ENCODE measurements at places on chromosomes 7 and 10.

GRCh38 chr7:132028144-132028920, 471.9 kb upstream of the PODXL start:
- DNase-seq = no peak

GRCh38 chr7:101511965-101512364, 117.1 kb downstream of the MYL10 start:
- no peak for DNase-seq

- no peak for DNase-seq
These were observed 12.6 kb upstream of the WAC start for GRCh38 chr10:28520346-28520745.

GRCh38 chr10:34520084-34520483, 295.0 kb downstream of the PARD3 start:
- DNase-seq = no peak

- DNase-seq = no peak
These were observed 4.5 kb downstream of the ZNF467 start for GRCh38 chr7:149768931-149769330.

DNA sequence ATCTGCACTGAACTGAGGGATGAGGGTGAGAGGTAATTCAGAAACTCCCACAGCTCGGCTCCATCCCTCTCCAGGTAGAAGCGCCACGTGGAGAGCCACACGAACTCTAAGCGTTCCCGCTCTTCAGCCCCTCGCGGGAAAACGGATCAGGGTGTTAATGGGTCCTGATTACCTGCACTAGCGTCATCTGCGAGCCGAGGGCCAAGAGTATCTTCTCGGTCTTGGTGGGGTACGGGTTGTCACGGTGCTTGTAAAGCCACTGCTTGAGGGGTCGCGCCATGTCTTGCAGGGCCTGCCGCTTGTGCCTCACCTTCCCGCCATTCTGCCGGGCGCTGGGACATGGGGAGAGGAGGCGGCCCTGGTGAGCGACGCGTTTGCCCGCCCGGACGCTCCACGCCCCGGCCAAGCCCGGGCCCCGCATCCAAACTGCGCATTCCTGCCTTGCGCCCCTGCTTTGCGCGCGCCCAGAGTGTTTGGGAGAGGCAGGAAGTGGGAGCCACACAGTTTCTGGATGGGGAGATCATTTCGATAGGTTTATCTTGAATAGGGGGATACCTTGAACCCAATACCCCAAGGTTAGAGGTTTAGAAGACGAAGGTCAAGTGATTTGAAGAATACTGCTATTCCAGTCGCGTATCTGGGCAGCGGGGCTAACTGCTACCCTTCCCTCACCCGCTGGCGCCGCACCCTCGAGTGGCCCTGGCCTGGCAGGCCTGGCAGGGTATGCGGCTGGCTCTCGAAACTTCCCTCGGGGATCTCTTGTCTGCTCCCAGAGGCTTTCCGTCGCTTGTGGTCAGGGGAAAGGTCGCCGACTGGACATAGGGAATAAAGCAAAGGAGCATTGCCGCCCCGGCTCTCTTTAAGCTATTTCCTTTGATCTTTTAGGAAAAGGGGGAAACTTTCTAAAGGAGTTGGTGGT, 4.2 kb downstream of the MKX start:
- no peak for DNase-seq

GRCh38 chr10:76388321-76389023, 957.0 kb downstream of the LRMDA start:
- DNase-seq = no peak

DNA sequence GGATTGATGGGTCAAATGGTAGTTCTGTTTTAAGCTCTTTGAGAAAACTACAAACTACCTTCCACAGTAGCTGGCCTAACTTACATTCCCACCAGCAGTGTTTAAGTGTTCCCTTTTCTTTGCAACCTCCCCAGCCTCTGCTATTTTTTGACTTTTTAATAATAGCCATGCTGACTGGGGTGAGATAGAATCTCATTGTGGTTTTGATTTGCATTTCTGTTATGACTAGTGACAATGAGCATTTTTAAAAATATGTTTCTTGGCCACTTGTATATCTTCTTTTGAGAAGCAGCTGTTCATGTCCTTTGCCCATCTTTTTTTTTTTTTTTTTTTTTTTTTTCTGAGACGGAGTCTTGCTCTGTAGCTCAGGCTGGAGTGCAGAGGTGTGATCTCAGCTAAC, 155.2 kb upstream of the BMPER start:
- no peak for DNase-seq

DNA sequence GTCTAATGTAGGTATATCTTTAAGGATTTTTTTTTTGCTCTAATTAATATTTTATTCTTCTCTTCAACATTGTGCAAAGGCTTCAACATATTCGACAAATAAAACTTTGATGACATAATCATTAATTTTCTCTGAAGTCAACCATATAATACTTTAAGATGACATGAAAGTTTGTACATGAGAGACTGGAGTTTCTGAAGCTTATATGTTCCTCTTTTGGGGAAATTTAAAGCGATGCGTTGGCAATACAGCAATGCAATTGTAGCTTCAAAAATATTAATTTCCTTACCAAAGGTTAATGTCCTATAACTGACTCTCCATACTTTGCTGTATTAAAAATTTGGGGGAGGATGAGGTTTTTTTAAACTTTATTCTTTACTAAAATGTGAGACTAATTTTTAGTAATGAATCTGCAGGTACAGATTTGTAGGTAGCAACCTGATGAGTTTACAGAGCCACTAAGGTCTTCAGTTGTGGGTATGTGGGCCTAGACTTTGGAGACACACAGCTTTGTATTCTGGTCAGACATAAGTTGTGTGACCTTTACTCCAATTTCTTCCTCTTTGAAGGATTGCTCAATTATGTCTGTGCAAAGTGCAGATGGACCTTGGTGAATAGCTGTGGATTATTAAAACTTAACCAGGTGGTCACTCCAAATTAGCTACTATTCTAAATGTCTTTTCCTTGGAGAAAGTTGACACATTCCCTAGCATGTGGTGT, 18.0 kb upstream of the LIPA start:
- DNase-seq = no peak

- DNase-seq = no peak
These were observed 152.6 kb downstream of the SLC16A9 start for GRCh38 chr10:59557052-59557451.

DNA sequence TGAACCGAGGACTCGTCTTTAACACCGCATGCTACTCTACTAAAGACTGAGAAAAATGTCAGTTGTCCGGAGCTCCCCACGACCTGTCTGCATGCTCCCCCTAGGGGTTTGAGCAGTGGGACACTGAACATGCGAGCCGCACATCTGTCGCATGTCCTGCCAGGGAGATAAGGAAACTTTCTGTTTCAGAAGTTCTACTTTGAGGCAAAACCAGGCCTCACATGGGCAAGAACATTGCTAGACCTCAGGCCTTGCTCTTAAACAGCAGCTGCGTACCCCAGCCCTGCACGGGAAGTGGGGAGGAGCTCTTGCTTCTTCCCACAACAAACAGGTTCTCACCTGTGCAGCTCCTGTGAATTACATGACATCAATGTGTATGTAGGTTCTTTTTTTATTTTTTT, 30.3 kb upstream of the HERPUD2 start:
- DNase-seq = no peak

GRCh38 chr10:109726473-109726872, 196.8 kb downstream of the XPNPEP1 start:
- no peak for DNase-seq

DNA sequence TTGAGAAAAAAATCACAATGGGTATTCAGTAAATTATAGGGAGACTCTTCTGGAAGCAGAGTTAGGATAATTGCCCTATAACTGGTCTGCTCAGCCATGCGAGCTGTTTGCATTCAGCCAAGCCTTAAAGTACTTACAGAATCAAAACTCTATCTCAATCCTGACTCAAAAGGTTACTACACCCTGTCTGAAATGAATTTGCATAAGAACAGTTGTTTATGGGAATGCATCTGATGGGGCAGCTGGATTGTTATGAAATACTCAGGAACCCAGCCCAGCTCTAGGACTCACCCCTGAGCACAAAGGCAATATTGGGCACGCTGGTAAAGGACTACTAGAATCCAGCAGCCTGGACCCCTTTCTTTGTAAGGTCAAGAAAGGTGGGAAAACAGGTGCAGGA, 38.8 kb downstream of the AKR1B15 start:
- DNase-seq = no peak

GRCh38 chr10:132449811-132450181, 52.8 kb downstream of the PWWP2B start:
- DNase-seq = no peak
